ENCODE measurements at places on chromosomes 5 and 9.

DNA sequence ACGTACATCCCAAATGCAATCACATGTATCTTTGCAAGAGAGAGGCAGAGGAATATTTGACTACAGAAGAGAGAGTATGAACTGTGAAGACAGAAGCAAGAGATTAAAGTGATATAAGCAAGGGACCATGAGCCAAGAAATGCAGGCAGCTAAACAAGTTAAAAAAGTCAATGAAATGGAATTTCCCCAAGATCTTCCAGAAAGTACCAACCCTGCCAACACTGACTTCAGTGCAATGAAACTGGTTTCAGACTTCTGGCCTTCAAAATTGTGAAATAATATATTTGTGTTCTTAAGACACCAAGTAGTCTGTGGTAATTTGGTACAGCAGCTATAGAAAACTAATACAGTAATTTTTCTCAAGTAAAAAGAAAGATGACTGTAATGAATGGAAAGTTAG lies 20.9 kb downstream of the FOXI1 start:
- DNase-seq: no peak

DNA sequence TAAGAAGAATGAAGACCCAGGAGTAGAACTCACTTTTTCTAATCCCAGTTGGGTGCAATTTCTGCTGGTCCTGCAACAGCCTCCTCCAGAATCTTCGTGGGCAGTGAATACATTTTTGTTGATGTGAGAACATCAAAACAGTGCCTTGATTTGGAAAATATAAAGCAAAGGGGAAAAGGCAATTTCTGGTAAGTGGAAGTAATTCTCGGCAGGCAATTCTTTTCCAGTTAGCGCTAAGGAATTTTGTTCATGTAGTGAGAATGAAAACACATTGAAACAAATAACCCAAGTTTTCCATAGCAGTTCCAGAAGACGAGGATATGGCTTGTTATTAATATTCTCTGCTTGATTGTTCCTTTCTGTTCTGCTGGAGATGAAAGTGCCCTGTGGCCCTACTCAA lies 178.7 kb downstream of the SPATA31D1 start:
- DNase-seq: no peak

GRCh38 chr5:1500411-1501091 lies 23.2 kb downstream of the LPCAT1 start:
- peak; percentile 59 for DNase-seq

DNA sequence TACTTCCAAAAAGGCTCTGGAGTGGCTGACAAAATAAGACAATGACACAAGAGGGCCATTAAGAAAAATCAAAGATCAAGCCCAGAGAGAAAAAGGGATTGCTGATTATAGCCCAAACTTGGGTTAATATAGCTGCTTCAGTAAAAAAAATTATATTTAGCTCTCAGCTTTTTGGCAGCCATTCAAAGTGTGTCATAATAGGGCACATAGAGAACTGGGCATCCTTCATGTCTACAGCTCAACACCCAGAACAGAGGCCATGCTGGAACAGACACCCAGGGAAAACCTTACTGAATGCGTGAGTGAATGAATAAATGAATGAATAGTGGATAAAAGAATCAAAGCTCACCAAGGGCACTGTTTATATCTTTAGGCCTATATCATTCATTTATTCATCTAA lies 110.1 kb downstream of the SLIT3 start:
- no peak for DNase-seq

All from substantia nigra (tissue), 51 donors.